Ovary (tissue), 10 donors: ENCODE measurements at places on chromosomes 5 and 9. TPM values are rescaled to one million over a fixed set of nuclear protein-coding genes. Genes with fewer than 3 reads are reported as not detected.

SLC23A1 gene
- polyA plus RNA-seq = not detected

PCDHB5 gene
- polyA plus RNA-seq = 7.4 TPM

SPOCK1 gene
- 2.4 TPM for polyA plus RNA-seq

GDF9 gene
- polyA plus RNA-seq = 0.60 TPM

LECT2 gene
- not detected for polyA plus RNA-seq

DMGDH gene
- polyA plus RNA-seq = 2.1 TPM

SPATA31E1 gene
- polyA plus RNA-seq = not detected

FOXD4 gene
- polyA plus RNA-seq = 0.12 TPM

SLC6A7 gene
- polyA plus RNA-seq = not detected

PFN3 gene
- not detected for polyA plus RNA-seq

ICE1 gene
- polyA plus RNA-seq = 18.6 TPM

ROR2 gene
- polyA plus RNA-seq = 19.3 TPM

STPG3 gene
- not detected for polyA plus RNA-seq

PCDHA9 gene
- not detected for polyA plus RNA-seq

PRRX2 gene
- polyA plus RNA-seq = 0.33 TPM

FAM163B gene
- not detected for polyA plus RNA-seq

SPAAR gene
- 1.4 TPM for polyA plus RNA-seq

PRDM9 gene
- polyA plus RNA-seq = not detected

HK3 gene
- 4.6 TPM for polyA plus RNA-seq

HMGCS1 gene
- polyA plus RNA-seq = 14.4 TPM

MAMDC2 gene
- polyA plus RNA-seq = 25.9 TPM

BTNL3 gene
- polyA plus RNA-seq = not detected

ATOSB gene
- polyA plus RNA-seq = 7.1 TPM

CACFD1 gene
- polyA plus RNA-seq = 16.0 TPM

PGM5 gene
- 124 TPM for polyA plus RNA-seq

PCDHGA6 gene
- polyA plus RNA-seq = 3.6 TPM

DIPK1B gene
- 2.9 TPM for polyA plus RNA-seq
